Dermis lymphatic vessel endothelial cell (primary cell): ENCODE measurements at places on chromosomes 11 and 22. TPM values are rescaled to one million over a fixed set of nuclear protein-coding genes. Genes with fewer than 3 reads are reported as not detected.

Gene BAD
- 46.2 and 69.0 TPM in 2 replicates for total RNA-seq

Gene MUC6
- not detected in 2 replicates for total RNA-seq

Gene ANGPTL5
- total RNA-seq, result 0.17 TPM in 1 of 2 replicates, not detected in the other

Gene SCN3B
- total RNA-seq, result 4.8 and 10.0 TPM in 2 replicates

Gene EFCAB6
- total RNA-seq, result 0.22 and 1.1 TPM in 2 replicates

Gene TSPAN32
- not detected in 2 replicates for total RNA-seq

Gene MED17
- 21.0 and 34.6 TPM in 2 replicates for total RNA-seq

Gene CHRNA10
- total RNA-seq, result 0.33 and 0.43 TPM in 2 replicates

Gene PES1
- total RNA-seq, result 51.3 and 75.8 TPM in 2 replicates

Gene FAT3
- under 0.01 and 0.11 TPM in 2 replicates for total RNA-seq

Gene NCAM1
- 0.54 and 1.5 TPM in 2 replicates for total RNA-seq

Gene OR4A16
- total RNA-seq, result not detected in 2 replicates

Gene APOA5
- total RNA-seq, result not detected in 2 replicates

Gene FAM83F
- total RNA-seq, result not detected in 2 replicates

Gene CASP1
- total RNA-seq, result 6.3 and 28.2 TPM in 2 replicates

Gene DENND6B
- 1.3 and 1.5 TPM in 2 replicates for total RNA-seq

Gene TRIM77
- total RNA-seq, result not detected in 2 replicates

Gene NUP50
- total RNA-seq, result 43.9 and 58.8 TPM in 2 replicates

Gene PPM1F
- 92.3 and 122 TPM in 2 replicates for total RNA-seq

Gene OR5F1
- not detected in 2 replicates for total RNA-seq

Gene MS4A15
- total RNA-seq, result 0.09 TPM in 1 of 2 replicates, not detected in the other

Gene TREH
- total RNA-seq, result not detected in 2 replicates

Gene CBLIF
- not detected in 2 replicates for total RNA-seq

Gene SCN4B
- under 0.01 and 0.11 TPM in 2 replicates for total RNA-seq

Gene ADAMTS15
- total RNA-seq, result 4.7 and 15.7 TPM in 2 replicates

Gene PKDREJ
- total RNA-seq, result under 0.01 TPM in 1 of 2 replicates, not detected in the other

Gene RAB39A
- under 0.01 TPM in 1 of 2 replicates, not detected in the other for total RNA-seq

Gene SLC36A4
- 7.2 and 10.7 TPM in 2 replicates for total RNA-seq

Gene DCUN1D5
- 31.0 and 35.6 TPM in 2 replicates for total RNA-seq

Gene BEST1
- total RNA-seq, result under 0.01 TPM in 2 replicates

Gene CYP2D6
- 0.11 and 0.17 TPM in 2 replicates for total RNA-seq

Gene C11orf97
- total RNA-seq, result not detected in 2 replicates

Gene IRAG1
- 0.69 and 0.87 TPM in 2 replicates for total RNA-seq

Gene RFPL2
- total RNA-seq, result under 0.01 and 0.09 TPM in 2 replicates

Gene MRGPRX4
- total RNA-seq, result 0.69 and 0.87 TPM in 2 replicates

Gene SLC17A6
- total RNA-seq, result not detected in 2 replicates

Gene EXPH5
- under 0.01 TPM in 2 replicates for total RNA-seq

Gene PPP2R1B
- total RNA-seq, result 41.3 and 57.9 TPM in 2 replicates

Gene KDM2A
- 34.0 and 40.5 TPM in 2 replicates for total RNA-seq

Gene SMARCB1
- 13.3 and 19.3 TPM in 2 replicates for total RNA-seq

Gene GGTLC3
- total RNA-seq, result not detected in 2 replicates

Gene OSBP2
- total RNA-seq, result 8.6 and 14.9 TPM in 2 replicates

Gene DRD4
- not detected in 2 replicates for total RNA-seq

Gene KCNQ1OT1
- 0.54 and 0.60 TPM in 2 replicates for total RNA-seq

Gene MCAT
- 9.9 and 11.3 TPM in 2 replicates for total RNA-seq

Gene OR52J3
- not detected in 2 replicates for total RNA-seq
